ENCODE measurements at places on chromosomes 11 and 22. TPM values are rescaled to one million over a fixed set of nuclear protein-coding genes. Genes with fewer than 3 reads are reported as not detected.

The ANGPTL5 gene
- total RNA-seq = 0.14 TPM

The MRGPRX4 gene
- not detected for total RNA-seq

The ANKK1 gene
- total RNA-seq = not detected

The THY1 gene
- 12.2 TPM for total RNA-seq

The PIK3IP1 gene
- total RNA-seq = 0.84 TPM

The UPK3A gene
- not detected for total RNA-seq

The LUZP2 gene
- not detected for total RNA-seq

The C22orf31 gene
- total RNA-seq = not detected

The ALX4 gene
- total RNA-seq = 1.9 TPM

The RBM14 gene
- total RNA-seq = 66.7 TPM

The GDPD5 gene
- total RNA-seq = 15.2 TPM

The WBP2NL gene
- total RNA-seq = 0.09 TPM

The SSTR3 gene
- not detected for total RNA-seq

The SLC3A2 gene
- total RNA-seq = 949 TPM

The MFRP gene
- not detected for total RNA-seq

The CSF2RB gene
- not detected for total RNA-seq

The FAM89B gene
- 49.9 TPM for total RNA-seq

The RIMBP3C gene
- 0.13 TPM for total RNA-seq

The NEFH gene
- total RNA-seq = 0.16 TPM

Measured in A549 treated with Hydrocortisone at 1 μM for 4 hours (cell line).